ENCODE measurements at places on chromosomes 2 and 18.

DNA sequence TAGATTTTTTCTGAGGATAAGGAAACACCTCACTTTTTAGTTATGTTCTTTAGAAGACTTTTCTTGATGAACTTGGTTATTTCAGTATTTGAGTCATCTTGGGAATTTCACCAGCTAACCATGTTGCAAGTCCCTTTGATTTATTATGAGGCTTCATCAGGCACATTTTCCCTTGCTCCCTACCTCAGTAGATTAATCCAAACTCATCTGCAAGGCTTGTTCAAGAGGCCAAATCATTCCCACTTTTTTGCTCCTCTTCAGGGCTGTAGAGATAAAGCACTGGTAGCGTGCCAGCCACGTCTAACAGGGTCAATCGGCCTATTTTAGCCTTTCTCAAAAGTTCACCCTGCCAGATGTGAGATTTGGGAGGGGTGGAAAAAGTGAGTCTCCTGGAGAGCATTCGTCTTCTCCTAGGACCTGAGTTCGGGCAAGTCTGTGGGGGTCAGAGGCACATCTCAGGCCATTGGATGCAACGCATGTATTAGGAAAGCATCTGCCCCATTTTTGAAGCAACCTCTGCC, 120.3 kb downstream of the RDH14 start:
- no peak for DNase-seq

DNA sequence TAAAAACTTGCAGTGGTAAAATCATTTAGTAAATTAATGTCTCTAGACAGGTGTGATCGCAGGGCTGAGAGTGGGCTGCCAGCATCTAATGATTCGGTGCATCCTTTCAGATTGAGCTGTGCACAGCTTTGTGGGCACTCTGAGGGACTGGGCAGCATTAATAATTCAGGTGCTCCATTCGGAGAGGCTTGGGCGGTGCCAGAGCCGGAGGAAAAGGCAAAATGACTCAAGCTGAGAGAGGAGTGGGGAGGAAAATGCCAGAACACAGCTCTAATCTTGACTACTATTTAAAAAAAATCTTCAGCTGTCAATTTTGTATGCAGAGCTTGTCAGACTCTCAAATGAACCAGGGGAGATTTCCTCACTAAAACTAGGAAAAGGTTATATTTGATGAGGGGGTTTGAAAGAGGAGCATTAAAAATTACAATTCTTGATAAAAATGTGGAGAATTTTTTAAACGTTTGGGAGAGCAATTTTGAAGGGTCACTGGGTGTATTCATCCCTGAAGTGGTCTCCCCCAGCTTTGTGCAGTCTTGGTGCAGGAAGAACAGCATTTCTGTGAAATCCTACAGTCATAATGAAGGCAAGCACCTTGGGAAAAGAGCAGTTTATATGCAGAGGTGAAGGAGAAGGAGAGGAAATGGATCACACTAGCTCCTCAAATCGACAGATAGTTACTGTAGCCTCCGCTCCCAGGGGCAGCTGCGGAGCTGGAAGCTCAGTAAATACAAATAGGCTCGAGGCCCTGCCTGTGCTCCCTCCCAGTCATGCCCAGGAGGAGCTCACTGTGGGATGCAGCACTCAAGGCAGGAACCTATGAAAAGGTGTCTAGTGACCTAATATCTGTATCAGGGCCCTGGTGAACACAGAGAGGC, 535.4 kb upstream of the RAB6C start:
- no peak for DNase-seq

DNA sequence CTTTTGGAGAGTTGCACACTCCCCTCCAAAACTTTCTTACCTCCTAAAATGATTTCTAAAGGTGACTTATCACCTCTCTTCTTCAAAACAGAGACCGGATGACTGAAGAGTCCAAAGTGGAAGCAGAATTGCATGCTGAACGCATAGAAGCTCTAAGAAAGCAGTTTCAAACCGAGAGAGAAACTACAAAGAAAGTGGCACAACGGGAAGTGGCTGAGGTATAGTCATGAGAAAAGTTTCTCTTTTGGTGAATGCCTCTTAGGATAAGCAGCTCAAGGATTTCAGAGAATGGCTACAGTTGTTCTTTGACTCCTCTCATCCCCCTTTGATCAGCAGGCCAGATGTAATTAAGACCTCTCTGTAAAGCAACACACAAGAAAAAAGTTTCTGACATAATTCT, 73.6 kb downstream of the GTF3C3 start:
- no peak for DNase-seq

GRCh38 chr2:69113627-69114026, 100.6 kb downstream of the ANTXR1 start:
- no peak for DNase-seq

GRCh38 chr2:12116228-12116750, 369.9 kb downstream of the LPIN1 start:
- no peak for DNase-seq

DNA sequence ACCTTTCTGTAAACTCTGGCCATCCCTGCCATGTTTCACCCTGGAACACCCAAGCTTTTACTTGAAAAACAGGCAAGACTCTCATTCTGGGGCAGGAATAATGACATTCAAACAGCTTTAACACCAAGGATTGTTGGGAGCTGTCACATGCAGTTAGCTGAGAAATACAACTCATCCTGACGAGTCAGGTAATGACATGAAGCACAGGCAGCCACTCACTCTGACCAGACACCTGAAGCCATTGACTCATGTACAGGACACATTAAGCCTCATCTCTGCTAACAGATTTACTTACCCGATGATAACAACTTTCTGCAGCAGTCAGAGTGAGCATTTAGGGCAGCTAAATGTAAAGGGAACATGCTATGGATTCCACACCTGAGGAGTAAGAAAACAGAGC, 163.1 kb upstream of the PGAP1 start:
- DNase-seq: no peak

DNA sequence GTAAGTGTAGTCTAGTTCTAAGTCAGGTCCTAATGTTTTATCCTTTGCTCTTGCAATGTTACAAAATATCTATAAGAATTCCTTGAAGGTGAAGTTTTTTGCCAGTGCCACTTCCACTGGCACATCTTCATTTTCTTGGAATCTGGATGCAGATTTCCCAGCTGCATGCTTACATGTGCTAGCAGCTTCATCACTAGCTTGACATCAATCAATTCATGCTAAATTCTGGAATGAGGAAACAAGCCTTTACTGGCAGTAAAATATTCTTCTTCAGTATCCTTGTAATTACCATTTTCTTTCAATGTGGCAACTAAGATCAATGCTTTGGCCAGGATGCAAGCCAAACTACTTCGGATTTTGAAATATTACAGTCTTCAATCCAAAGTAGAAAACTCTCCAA, 200.6 kb upstream of the SIX2 start:
- no peak for DNase-seq

GRCh38 chr2:226782092-226782713, 17.4 kb downstream of the IRS1 start:
- DNase-seq: no peak

GRCh38 chr18:10318691-10318970, 135.8 kb upstream of the APCDD1 start:
- no peak for DNase-seq

GRCh38 chr2:30237239-30237965, 6.1 kb downstream of the LBH start:
- DNase-seq: no peak

DNA sequence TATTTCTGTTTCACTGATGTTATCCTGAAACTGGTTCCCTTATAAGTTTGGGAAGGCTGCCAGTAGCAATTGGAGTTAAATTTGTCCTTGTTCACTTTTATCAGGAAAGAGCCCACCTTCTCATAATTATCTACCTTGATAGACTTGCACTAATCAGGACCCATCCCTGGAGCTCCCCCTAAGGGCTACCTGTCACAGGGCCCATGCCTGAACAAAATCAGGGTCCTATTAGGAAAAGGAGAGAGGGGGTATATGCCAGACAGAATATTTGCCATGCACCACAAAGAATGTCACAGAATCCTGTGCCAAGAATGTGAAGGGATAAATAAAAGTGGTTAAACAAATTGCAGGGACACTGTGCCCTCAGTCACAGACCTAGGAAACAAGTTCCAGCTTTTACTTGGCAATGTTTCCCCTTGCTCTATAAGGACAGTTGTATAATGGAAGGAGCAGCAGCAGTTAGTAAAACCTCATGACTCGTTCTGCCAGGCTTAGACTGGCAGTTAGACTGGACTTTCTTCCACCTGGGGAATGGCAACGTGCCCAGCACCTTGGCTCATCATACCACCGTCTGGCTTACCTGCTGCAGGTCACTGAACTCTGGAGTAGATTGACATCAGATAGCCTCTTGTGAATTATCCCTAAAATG, 32.3 kb upstream of the VWC2L start:
- no peak for DNase-seq

- DNase-seq: no peak
These were observed 199.3 kb downstream of the ZNF407 start for GRCh38 chr18:74796841-74797576.

DNA sequence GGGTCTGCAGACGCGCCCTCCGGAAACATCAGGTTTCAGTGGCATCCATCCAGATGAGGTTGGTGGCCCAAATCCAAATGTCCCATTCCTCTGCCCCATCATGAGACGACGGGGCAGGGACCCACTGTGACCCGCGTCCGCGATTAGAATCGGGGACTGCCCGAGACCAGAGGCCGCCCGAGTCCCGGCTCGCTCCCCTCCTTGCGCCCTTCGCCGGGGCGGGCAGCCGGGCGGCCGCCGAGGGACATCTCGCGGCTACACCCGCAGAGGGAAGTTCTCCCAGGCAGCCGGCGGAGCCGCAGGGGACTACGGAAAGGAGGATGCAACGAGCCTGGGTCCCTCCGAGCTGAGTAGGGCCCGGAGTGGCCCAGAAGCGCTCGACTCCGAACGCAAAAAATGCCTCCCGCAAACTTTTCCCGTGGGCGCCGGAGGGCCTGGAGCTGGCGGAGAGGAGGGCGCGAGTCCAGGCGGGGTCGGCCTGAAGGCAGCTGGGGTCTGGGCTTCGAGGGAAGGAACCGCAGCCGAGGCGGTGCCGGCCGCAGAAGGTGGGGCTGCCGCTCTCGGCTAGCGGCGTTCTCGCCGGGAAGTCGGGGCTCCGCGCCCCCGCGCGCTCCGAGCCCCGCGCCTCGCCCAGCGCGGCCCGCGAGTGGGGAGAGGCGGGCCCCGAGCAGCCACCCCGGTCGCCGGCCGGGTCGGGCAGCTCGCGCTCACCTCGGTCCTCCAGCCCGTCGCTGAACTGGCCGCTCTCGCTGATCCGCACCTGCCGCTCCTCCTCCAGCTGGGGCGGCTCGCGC, 580 bp downstream of the TMEM163 start:
- DNase-seq: no peak

GRCh38 chr2:239108459-239108858, 260.6 kb downstream of the TWIST2 start:
- no peak for DNase-seq

DNA sequence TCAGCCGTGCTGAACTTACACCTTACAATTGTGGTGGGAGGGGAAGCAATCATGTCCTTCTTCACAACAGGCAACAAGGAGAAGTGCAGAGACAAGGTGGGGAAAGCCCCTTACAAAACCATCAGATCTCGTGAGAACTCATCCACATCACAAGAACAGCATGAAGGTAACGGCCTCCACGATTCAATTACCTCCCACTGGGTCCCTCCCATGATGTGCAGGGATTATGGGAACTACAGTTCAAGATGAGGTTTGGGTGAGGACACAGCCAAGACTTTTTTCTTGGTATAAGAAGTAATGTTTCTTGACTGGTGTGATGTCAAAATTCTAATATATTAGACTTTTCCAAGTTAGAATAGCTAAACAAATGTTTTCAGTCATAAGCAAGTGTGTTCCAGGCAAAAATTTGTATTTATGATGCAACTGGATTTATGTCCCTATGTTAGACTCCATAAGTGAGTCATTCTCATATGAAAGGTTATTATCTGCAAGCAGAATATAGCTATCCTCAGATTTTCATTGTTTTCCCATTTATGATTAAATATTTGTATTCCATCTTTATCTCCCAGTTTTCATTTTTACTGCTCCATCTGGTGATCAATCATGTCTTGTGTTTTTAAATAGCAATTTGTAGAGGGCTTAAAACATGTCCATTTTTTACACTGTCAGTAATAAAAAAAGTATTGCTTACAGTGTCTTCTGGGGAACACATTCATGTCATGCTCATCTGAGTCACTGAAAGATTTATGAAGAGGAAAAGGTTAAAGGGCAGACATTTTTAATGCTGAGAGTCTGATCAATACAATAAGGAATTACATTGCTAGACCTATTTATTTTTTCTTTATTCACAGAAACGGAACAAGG, 995.2 kb upstream of the CDH2 start:
- DNase-seq: no peak

DNA sequence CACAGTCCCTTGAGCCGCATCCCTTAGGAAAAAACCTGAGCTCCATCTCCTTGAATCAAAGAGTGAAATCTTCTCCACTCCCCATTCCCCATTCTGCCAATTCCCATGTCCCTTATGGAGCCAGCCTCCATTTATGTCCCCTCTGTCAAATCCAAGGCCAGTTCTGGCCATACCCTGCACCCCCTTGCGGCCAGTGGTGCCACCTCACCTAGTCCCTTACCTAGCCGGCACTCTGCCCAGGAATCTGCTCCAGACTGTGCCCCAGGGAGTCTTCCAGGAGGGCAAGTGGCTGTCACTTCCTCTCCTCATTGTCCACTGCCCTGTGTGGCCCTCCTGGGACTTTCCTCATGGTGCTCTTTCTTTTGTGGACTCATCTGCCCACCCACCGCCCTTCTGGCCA, 195.4 kb upstream of the RMP24 start:
- DNase-seq: no peak

DNA sequence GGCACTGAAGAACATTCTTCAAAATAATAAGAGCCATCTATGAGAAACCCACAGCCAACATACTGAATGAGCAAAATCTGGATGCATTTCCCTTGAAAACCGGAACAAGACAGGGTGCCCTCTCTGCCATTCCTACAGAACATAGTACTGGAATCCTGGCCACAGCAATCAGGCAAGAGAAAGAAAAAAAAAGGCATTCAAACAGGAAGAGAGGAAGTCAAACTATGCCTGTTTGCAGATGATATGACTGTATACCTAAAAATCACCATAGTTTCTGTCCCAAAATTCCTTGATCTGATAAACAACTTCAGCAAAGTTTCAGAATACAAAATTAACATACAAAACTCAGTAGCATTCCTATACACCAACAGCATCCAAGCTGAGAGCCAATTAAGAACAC, 119.5 kb upstream of the PARD3B start:
- no peak for DNase-seq

GRCh38 chr2:175180701-175181103, 808 bp downstream of the ATP5MC3 start:
- DNase-seq: peak; percentile 36

GRCh38 chr2:155600296-155600695, 732.2 kb downstream of the NR4A2 start:
- no peak for DNase-seq

GRCh38 chr2:193199322-193199721, 1004.6 kb upstream of the TMEFF2 start:
- no peak for DNase-seq

DNA sequence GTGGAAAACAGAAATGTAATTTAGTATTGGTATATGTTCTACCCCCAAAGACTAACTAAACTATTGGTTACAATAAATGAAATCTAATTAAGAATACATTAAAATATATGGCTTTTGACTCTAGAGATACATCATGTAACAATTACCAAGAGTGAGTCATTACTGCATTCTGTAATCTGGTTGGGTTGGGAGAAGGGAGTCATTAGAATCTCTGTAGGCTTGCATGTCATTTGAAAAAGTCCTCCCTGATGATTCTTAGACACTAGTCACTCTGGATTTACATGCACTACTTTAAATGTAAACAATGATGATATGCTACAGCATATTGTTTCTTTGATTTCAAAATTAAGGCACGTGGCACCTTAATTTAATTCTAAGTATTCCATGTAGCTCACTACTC, 293.4 kb upstream of the CHST9 start:
- DNase-seq: no peak

- no peak for DNase-seq
These were observed 60.6 kb downstream of the CTIF start for GRCh38 chr18:48599391-48599790.

All from stimulated activated CD8-positive, alpha-beta memory T cell treated with anti-CD3 and anti-CD28 coated beads, Interleukin-2, amount 100 ng/mL, for 48 hours (primary cell).